ENCODE measurements at places on chromosomes 6 and 20.

GRCh38 chr20:50034567-50035180 lies 51.9 kb downstream of the SNAI1 start:
- peak; percentile 38 for DNase-seq

DNA sequence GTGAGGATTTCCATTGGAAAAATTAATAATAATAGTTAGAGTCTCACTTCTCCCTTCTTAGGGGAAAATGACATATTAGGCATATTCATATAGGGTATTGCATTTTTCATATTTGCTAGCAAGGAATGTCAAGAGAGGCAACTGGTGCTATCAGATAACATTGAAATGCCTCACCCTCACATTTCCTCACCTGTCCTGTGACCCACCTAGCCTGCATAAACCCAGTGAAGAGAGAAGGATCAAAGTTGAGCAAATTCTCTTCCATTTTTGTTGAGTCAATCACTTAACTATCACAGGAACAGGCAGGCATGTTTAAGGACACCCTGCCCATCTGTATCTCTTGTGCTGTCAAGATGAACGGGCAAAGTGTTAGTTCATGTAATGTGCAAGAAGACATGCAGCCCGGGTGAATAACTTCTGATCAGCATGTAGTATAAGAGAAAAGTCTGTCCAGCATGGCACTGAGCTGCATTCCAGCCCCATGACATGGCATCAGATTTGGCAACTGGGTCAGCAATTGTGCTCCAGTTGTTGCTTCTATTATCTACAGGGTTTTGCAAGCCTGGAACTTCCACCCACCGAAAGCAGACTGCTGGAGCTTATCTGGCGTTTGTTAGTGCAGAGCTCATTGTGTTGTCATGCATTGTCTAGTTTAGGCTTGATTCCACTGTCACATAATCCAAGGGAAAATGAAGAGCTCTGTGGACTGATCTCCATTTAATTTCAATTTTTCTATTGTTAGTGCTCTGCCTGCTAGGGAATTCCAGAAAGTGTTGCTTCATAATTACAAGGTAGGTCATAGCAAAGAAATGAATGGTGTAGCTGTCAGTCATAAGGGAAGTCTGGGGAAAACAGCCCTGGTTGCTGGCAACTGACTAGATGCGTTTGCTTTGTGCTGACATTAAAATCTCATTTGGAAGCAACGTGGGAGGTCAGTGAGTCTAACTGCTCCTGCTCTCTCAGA lies 138.4 kb upstream of the TNFAIP3 start:
- DNase-seq = no peak

DNA sequence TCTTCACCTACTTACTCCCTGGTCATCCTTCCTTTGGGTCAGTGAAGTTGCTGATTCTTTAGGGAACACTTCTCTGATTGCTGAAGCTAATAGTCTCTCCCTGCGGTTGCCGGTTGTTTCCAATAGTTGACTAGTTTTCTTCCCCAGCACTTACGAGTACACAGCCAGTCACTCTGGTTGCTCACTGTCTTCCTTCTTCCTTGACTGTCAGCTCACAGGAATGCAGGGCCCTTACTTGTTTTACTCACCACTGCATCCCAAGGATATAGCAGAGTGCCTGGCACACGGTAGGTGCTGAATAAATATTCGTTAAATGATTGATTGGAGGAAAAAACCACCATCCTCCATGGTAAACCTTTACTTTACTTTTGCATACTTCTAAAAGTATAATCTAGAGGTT lies 345.0 kb downstream of the QKI start:
- no peak for DNase-seq

GRCh38 chr20:63939061-63939935 lies 16.9 kb downstream of the UCKL1 start:
- DNase-seq = no peak

DNA sequence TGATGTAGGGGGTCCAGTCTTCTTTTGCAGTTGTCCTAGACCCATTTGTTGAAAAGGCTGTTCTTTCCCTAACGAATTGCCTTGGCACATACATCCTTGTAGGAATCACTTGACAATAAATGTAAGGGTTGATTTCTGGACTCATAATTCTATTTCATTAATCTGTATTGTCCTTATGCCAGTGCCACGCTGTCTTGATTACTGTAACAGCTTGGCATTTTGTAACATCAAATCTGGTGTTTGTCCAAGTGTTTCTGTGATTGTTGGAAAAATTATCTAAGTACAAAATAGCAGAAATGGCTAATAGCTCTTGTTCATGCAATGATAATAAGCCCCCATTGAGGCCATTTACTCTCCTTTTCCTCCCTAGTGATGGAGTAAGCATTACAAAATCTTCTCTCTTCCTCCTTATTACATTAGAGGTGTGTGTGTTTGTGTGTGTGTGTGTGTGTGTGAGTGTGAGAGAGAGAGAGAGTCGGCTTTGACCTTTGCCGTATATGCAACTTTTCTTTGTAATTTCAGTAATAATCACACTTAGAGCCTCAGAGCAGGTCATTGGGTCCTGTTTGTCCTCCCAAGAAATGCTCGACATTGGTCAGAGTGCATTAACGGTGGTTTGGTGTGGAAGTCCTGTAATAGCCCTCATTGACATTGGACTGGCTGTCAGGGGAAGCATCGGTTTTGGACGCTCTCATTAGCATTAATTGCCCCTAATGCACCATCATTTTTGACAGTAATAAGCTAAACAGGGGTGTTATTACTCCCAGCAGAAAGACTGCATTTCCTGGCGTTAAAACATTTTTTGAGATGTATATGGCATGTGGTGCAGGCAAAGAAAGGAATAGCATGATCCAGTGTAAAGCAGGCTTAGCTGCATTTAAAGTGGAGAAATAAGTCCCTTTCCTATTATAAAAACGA lies 40.7 kb upstream of the MROH8 start:
- DNase-seq = no peak

GRCh38 chr20:5973172-5973571 lies 22.7 kb downstream of the MCM8 start:
- DNase-seq = no peak

DNA sequence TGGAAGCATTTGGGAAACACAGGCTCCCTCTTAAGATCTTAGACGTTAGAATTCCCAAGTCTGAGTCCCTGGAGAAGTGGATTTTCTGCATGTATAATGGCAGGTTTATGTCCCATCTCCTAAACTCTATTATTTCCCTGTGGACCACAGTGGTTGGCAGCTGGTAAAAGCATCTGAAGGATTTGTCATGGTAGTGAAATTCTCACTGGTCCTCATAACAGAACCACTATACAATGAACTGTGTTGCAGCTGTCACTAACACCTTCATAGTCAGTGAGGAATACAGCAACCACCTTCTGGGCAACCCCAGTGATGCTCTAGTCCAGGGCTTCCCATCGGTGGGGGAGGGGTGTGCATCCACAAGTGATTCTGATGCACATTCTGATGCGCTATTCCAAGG lies 396.9 kb downstream of the ZFAND3 start:
- no peak for DNase-seq
